Hematopoietic multipotent progenitor cell treated with erythropoietin and hydrocortisone succinate and interleukin-3 and kit ligand, for 17 days (in vitro differentiated cells): ENCODE measurements at places on chromosomes 12 and 14.

DNA sequence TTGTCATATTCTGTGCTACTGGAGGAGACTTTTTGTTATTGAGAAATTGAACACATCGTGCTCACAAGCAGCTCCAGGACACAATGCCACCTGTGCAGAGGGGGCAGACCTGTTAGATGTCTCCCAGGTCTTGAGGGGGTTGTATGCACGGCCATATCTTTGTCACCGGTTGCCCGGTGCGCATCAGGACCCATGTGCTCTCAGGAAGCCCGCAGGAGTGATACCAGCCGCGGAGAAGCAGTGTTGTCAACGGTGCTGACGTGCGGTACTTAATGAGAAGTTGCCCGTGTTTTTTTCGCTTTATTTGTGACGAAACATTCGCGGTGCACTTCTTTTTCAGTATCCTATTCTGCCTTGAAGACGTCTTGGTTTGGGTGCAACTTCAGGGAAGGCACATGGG is 128.2 kb upstream of the RTL1 start:
- DNase-seq, result no peak

DNA sequence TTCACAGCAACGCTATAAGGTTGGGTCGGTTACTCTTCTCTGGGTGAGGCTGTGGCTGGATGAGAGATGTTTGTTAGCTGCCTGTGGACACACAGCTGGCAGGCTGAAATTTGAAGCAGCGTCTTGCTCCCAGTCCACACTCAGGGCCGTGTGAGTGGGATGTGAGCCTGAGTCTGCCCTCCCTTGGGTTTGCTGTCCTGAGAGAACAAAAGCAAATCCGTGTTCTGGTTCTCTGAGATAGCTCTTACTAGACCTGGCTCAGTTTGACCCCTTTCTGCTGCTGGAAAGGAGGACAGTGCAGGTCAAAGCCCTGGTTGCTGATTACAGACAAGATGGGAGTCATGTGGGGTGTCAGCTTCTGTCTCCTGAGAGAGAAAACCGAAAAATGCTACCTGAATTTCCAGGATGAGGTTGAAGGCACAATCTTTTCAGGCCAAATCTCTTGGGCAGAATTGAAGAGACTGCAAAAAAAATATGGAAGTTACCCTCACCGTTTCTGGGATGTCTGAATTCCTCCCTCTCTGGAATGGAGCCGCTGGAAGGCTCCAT is 270.8 kb downstream of the ZFP36L1 start:
- no peak for DNase-seq

DNA sequence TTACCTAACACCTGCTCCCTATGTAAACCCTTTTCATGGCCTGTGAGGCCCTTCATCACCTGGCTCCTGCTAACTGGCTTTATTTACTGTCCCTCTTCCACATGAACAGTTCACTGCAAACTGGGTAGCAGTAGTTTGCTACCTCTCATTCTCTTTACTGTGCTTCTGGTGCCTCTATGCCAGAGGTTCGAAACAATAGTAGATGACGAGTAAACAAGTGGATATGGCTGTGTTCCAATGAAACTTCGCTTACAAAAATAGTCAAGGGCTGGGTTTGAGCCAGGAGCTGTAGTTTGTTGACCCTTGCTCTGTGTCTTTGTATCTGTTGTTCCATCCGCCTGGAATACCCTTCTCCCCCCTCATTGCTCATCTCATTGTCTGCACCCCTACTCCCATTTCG is 233.6 kb upstream of the RMST start:
- no peak for DNase-seq

DNA sequence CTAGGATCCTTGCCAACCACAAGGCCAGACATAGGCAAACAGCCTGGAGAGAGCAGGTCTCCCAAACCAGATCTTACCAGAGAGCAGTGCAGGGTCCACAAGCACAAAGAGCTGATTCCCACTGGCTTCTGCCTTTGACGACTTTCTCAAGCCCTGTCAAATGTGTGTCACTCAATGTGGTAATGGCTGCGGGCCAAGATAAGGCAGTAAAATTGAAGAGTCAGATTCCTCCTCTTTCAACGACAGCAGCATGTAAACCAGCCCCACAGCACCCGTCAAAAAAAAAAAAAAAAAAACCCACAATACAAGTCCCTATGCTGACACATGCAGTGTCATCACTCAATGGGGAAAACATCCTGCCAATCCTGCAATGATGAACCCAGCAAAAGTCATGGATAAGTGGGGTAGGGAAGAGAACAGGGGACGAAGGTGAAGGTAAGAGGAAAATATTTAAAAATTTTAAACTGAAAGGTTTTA is at the start of gene STON2:
STON2 (minus strand) TSS at position 123 of the 477 bp plus-strand sequence. CDS start 1,942 bp downstream, outside the sequence.
- DNase-seq, result peak; percentile 15

DNA sequence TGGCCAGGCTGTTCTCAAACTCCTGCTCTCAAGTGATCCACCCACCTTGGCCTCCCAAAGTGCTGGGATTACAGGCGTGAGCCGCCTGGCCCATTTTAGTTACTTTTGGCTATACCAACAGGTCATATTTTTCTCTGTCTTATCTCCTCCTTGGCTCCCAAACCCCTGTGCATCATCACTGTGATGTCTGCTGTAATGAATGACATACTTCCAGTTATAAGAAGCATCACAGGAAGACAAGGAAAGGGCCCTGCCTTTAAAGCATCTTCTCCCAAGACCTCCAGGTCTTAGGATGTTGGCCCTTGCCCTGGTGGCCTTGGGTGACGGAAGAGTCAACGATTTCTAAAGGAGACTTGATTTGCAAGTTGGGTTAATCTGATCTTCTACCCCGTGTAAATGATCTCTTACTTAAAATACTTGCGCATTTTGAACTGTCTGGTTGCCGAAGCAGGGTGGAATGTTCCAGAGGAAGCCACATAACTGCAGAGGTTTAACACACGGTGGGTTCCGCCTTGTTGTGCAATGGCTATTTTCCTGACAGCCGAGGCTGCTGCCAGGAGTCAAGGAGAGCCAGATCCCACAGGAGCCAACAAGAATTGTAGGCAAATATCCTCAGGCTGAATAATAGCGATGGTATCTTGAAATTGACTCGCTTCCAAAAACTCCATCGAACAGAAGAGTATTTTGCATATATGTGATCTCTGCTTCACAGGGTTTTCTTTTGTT is 55.7 kb upstream of the PLXNC1 start:
- no peak for DNase-seq

DNA sequence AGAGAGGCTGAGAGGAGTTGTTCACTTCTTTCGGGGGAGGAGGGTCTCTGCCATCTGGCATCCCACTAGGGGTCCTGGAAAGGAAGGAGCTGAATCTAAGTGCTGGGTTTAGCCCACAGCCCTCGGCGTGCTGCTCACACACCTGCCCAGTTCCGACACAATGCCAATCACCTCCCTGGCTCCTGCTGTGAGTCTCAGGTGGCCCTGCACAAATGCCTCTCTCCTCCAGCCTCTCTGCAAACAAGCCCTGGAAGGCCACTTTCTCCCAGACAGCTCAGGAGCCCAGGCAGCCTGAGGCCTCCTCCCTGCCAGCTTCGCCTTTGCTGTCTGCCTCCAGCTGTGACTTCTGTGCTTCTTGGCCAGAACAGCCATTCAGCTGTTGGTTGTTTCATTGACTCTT is 51.2 kb downstream of the SMIM41 start:
- no peak for DNase-seq

- no peak for DNase-seq
Measured at GRCh38 chr14:63523735-63524426, 19.3 kb downstream of the PPP2R5E start.
